ENCODE measurements at places on chromosomes 16 and 17. TPM values are rescaled to one million over a fixed set of nuclear protein-coding genes. Genes with fewer than 3 reads are reported as not detected.

Gene TMEM235
- not detected for total RNA-seq

Gene CEP112
- total RNA-seq = 15.7 TPM

Gene HAS3
- total RNA-seq = 0.66 TPM

Gene ESRP2
- 0.57 TPM for total RNA-seq

Gene GRAP
- 0.99 TPM for total RNA-seq

Gene SLC38A8
- 5.1 TPM for total RNA-seq

Gene MMP2
- 54.3 TPM for total RNA-seq

Gene CBLN1
- total RNA-seq = 1.2 TPM

Gene CCL15
- total RNA-seq = not detected

Gene LRRC46
- 0.34 TPM for total RNA-seq

Gene HSDL1
- total RNA-seq = 19.4 TPM

Gene PRSS22
- not detected for total RNA-seq

Gene OR1A1
- total RNA-seq = not detected

Gene HS3ST2
- total RNA-seq = 0.66 TPM
